ENCODE measurements at places on chromosomes 5 and 9. TPM values are rescaled to one million over a fixed set of nuclear protein-coding genes. Genes with fewer than 3 reads are reported as not detected.

Gene KIF4B
- total RNA-seq, result 0.18 TPM

- DNase-seq, result peak; percentile 96
These were observed 12.6 kb upstream of the TCF7 start for GRCh38 chr5:134101686-134102439.

- no peak for DNase-seq
These were observed 20.8 kb upstream of the CKMT2 start for GRCh38 chr5:81212211-81212751.

DNA sequence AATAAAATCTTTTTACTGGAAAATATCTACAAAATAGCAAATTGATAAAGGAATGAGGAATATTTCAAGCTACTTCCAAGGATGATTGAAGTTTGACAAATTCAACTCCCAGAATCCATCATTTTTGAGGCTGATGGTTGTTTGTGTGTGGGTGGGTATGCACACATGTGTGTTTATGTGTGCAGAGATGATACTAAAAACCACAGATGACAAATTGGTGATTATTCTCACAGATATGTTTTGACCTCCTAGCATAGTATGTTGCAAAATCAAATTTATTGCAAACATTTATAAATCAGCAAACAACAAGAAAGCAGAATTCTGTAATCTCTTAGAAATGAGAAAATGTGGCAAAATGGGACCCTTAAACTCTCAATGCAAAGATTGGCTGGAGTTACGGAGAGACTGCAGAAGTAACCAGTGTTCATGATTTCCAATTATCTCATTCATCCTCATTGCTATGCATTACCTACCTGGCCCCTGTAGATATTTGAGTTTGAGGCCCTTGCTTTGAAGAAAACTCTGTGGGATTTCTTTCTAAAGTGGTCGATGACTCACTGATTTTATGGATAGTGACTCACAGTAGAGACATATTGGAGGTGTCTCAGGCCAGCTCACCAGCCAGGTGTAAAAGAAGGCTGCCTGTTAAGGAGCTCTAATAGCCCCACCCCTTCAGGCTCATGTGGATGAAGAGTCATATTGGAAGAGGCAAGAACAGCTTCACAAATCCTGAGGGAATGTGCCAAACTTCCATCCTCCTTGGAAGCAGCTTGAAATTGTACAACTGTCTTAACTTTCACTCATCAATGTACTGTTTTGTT lies 44.6 kb upstream of the TMC1 start:
- peak; percentile 68 for DNase-seq

Gene RGMB
- 62.2 TPM for total RNA-seq

GRCh38 chr5:134249469-134250379 lies 23.9 kb upstream of the PPP2CA start:
- DNase-seq, result no peak
